ENCODE measurements at places on chromosomes 1 and 21.

DNA sequence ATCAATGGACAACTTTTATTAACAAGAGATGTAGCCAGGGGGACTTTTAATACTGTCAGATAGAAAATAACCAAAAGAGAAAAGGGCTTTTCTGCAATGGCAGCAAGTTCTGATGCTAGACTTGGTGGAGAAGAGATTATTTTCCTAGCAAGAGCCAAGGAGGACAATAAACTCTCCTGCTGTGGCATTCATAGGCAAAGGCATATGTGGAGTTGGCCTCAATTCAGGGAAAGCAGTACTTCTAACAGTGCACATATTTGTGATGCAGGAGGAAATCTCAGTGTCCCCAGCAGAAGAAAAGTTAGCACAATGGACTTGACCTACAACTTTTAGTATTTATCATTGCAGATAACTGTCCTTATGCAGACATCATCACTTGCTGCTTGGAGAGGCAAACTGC is 75.1 kb upstream of the GRIK1 start:
- no peak for DNase-seq

- no peak for DNase-seq
Measured at GRCh38 chr1:45455162-45455561, 35.8 kb downstream of the TESK2 start.

- DNase-seq, result no peak
Measured at GRCh38 chr1:57603696-57604095, 179.8 kb upstream of the DAB1 start.

GRCh38 chr21:42314616-42315295 is 453 bp downstream of the TFF3 start:
- no peak for DNase-seq

GRCh38 chr1:235567812-235568503 is 63.7 kb upstream of the B3GALNT2 start:
- no peak for DNase-seq

- DNase-seq, result peak; percentile 7
Measured at GRCh38 chr1:63148825-63149645, 173.3 kb upstream of the FOXD3 start.

- no peak for DNase-seq
Measured at GRCh38 chr1:12678820-12679219, 34.9 kb downstream of the AADACL4 start.

DNA sequence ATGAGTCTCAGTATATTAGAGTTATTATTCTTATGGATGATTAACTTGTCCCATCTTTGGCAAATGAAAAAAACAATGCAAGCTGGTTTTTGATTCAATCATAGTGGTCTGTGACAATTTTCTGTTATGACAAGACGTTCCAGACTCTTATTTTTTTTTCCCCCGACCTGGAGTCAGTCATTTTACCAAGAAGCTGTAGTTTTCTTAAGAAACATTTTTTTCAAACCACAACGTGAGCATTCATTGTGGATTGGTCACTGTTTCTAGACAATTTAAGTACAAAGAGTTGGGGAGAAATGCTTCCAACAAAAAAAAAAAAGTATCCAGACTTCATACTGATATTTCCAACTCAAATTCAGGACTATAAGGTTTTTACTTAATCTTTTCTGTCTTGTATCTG is 8.0 kb upstream of the ANGPTL3 start:
- DNase-seq, result no peak

GRCh38 chr1:183734543-183735036 is 70.3 kb upstream of the RGL1 start:
- DNase-seq, result peak; percentile 33

DNA sequence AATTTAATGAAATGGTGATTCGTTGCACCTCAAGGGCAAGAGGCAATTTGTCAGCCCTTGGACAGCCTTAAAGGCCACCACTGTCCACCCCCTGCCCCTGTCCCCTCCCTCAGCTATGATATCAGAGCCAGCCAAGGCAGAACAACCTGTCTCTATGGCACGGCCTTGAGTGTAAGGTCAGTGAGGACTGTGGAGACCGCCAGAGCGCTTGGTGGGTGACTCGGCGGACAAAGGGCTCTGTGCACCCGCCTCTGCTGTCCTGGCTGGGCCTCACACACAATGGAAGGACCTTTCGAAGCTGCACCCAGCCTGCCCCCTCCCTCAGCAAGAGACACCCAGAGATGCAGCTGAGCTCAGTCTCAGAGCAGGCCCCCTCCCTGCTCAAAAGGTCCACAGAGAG is 50.6 kb downstream of the SDC3 start:
- DNase-seq, result no peak

DNA sequence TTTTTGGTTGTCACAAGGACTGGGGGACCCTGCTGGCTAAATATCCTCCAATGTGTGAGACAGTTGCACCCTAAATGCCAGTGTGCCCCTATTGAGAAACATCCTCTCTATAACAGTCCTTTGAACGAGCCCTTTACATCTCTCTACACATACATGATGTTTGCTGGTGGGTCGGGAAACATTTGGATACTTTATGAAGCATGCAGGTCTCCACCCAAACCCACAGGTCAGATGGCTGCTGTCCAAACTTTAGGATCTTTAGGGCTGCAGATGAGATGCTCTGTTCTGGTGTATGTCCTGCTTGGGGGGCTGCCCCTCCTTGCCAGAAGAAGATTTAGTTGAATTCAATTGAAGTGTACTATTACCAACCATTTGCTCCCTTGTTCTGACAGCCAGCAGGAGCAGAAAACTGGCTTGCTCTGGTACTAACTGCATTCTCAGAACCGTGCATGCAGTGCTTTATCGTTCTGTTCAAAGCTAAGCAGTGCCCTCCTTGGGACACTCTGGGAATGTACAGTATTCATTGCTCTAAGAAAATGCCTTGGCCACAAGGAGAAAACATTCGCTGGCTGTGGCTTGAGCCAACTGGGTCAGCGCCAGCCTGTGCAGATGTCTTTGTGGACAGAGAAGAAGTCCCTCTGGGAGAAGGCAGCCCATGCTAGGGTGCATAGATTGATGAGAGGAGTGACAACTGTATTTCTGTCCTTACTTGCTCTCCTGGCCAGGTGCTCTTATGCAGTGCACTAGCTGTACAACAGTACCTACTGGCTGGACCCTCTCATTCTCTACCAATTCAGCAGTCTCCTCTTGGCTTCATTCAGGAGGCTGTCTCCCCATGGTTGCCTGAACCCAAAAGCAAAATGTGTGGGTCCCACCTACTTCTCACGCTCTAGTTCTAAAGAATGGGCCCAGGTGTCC is 61.4 kb upstream of the DIRAS3 start:
- DNase-seq, result peak; percentile 78

DNA sequence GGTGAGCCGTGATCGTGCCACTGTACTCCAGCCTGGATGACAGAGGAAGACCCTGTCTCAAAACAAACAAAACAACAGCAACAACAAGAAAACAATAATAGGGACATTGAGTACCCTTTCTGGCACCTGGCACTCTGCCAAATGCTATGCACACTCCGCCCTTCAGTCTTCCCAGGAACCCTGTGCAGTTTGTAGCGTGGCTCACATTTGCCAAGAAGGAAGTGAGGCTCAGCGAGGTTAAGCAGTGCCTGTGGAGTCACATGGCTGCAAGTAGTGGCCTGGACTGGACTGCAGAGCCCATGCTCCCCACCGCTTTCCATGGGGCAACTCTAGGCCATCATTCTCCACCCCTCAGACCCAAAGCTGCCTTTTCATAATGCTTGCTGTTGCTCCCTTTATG is 5.3 kb upstream of the EVA1B start:
- DNase-seq, result no peak

GRCh38 chr1:57898531-57898930 is 474.7 kb upstream of the DAB1 start:
- no peak for DNase-seq

DNA sequence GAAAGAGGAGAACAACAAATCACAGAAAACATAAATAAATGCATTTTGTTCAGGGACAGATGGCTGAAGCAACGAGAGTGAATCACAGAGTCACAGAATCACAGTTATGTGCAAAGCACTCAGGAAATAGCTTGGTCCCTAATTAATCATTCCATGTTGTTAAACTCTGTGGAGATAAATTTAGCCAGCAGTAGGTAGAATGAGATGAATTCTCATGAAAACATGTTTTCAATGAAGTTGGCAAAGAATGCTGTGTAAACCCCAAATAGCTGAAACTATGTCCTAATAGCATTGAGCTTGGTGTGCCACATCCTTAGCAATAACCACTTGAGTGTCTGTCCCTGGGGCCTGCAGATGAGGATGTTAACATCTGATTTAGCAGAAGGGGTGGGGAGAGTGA is 20.4 kb downstream of the LEPR start:
- DNase-seq, result no peak

DNA sequence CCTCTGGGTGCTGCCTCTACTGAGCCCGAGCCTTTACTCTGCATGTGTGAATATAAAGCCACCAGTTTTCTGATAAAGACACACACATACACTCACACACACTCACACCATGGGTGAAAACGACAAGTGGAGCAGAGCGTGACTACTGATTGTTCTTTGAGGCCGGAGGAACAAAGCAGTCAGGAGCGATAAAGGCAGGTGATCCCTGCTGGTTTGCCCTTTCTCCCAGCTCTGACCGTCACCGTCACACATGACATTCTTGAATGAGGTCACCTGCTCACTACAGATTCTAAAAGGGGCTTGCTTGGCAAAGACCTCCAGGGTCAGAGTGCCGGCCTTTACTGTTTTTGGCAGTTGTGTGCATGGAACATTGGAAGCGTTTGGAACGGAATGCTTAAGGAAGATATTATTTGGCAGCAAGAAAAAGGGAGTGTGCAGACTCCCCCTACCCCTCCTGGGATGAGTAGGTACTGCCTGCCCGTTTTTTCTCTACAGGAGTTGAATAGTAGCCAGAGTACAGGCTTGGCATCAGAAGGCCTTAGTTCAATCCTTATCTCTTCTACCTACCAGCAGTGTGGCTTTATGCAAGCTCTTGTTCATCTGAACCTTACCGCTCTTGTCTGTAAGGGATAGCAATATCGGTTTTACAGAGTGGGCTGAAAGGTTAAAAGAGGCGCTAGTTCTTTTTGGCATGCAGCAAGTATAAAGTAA is 79.7 kb downstream of the PBX1 start:
- no peak for DNase-seq

- DNase-seq, result no peak
Measured at GRCh38 chr1:180631194-180631765, 542 bp upstream of the XPR1 start.

DNA sequence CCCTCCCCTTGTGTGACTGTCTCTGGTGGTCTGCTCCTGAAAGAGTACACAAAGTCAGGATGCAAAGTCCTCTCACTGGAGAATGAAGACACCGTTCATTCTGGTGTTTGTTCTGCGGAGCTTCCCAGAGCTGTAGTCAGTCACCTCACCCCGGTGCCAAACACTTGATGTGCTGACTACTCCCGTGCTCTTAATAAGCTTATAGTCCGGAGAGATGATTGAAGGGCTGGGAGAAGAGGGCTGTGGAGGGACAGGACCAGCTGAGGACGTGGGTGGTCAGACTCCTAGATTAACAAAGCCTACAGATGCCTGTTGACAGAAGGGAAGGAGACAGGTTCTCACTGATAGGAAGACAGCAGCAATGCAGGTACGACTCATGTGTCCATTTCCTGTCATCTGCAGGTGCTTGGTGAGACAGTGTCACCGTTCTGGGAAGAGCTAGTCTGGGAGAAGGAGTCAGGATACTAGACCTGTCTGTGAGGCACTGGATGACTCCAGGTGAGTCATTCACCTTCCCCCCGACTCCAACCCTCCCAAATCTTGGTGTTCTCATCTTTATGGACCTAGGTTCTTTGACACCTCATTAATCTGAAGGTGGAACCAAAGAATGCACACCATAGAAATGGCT is 40.4 kb upstream of the LRRN2 start:
- no peak for DNase-seq

- no peak for DNase-seq
Measured at GRCh38 chr1:156608981-156609380, 7.7 kb upstream of the GPATCH4 start.

DNA sequence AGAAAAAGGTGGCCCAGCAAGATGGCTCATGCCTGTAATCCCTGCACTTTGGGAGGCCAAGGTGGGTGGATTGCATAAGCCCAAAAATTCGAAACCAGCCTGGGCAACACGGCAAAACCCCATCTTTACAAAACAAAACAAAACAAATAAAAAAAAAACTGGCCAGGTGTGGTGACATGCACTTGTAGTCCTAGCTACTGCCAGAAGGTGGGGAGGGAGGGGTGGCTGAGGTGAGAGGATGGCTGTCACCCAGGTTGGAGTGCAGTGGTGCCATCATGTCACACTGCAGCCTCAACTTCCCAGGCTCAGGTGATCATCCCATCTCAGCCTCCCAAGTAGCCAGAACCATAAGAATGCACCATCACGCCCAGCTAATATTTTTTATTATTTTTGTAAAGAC is 22.8 kb downstream of the RERE start:
- DNase-seq, result no peak

GRCh38 chr21:41767606-41768436 is 969 bp upstream of the RIPK4 start:
- no peak for DNase-seq

GRCh38 chr1:110677526-110677925 is 2.8 kb upstream of the KCNA3 start:
- DNase-seq, result no peak

DNA sequence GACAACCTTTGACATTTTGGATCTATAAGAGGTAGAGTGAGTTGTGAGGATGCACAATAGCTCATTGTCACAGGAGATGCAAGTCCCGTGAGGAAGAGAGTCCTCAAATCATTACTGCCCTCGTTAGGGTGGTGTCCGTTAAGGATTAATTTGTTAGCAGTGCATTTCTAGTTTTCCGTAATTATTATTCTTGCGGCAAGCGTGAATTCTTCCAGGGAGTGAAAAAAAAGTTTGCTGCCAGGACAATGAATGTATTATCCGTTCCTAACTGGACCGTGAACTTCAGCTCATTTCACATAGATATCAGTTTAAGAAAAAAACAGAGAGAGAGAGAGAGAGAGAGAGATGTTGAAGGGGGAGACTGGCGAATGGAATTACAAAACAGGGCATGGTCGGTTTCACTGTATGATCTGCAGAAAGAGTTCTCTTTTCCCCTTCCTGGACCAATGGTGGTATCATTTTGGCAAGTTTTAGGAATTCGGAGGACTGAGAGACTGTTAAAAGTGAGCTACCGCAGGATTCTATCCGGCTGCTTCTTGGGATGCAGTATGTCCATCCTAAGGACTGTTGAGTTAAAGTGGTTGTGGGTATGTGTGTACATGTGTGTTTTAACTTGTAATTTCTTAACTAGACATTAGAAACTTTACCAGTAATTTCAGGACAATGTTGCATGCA is 216.0 kb upstream of the NFIA start:
- no peak for DNase-seq

DNA sequence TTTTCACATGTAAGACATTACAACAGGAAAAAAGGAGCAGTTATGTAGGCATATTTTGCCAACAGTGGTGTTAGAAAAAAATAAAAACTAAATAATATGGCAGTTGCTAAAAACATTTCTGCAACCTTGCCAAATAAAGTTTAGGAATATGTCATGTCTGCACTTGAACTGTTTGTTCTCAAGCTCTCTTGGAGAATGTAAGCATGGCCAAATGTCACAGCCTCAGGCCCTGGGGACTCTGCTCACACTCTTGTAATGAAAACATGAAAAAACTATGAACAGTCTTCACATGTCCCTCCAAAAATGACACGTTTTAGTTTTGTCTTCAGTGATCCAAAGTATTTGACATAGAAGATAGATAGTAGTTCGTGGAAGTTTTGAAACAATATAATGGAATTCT is 753.3 kb downstream of the LTN1 start:
- no peak for DNase-seq

All from amygdala (tissue), 56 donors.